GM06990 (cell line): ENCODE measurements at places on chromosomes 12 and 14.
A peak's percentile ranks its signal among the peaks of the same experiment; 100 is the strongest.

DNA sequence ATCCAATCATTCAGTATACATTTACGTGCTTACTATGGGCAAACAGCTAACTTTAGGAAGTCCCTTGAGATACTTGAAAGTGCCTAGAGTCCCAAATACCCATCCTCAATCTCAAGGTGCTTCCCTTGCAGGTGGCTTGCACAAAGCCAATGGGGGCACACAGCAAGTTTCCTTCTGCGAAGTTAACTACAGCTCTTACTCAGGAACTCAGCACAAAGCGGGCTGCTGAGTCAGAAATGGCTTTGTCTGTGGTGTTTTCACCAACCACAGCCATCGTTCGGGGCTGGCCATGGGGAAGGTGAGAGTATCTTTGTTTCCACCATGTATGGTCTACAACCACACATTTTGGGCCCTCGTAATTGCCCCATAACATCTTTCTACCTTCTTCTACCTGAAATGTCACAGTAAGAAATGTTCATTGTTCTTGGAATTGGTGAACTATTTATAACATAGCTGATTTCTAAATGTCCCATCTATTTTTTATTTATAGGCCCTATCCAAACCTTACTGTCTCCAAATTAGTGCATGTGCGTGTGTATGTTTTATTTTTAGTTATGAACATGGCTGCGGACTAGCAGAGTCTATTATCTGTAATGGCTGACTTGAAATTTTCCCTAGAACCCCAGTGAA lies 13.9 kb downstream of the MFAP5 start:
- DNase-seq = peak; percentile 76

DNA sequence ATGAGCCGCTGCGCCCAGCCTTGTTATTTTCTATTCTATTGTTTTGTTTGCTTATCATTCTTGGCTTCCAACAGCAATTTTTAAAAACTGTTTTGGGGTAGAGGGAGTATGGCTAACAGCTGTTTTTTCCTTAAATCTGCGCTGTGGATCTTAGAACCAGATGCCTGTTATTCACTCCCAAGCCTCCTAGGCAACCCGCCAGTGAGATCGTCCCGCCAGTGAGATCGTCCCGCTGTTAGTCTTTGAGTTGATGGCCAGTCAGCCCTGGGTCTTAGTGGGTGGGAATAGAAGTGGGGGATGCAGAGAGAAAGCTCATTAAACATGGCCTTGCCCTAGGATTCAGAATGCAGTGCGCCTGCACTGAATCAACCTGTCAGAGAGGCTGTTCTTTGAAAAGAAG lies 67.3 kb upstream of the BICD1 start:
- DNase-seq = no peak

- no peak for DNase-seq
These were observed 97.1 kb downstream of the SCAF11 start for GRCh38 chr12:45893240-45893639.

GRCh38 chr12:105047308-105047707 lies 37.0 kb downstream of the ALDH1L2 start:
- DNase-seq = no peak

GRCh38 chr14:92252323-92252722 lies 70.6 kb upstream of the SLC24A4 start:
- DNase-seq = no peak

- DNase-seq = no peak
These were observed 110.3 kb upstream of the ETV6 start for GRCh38 chr12:11539156-11539555.

- no peak for DNase-seq
These were observed 36.5 kb downstream of the HIGD1C start for GRCh38 chr12:50988871-50989270.

DNA sequence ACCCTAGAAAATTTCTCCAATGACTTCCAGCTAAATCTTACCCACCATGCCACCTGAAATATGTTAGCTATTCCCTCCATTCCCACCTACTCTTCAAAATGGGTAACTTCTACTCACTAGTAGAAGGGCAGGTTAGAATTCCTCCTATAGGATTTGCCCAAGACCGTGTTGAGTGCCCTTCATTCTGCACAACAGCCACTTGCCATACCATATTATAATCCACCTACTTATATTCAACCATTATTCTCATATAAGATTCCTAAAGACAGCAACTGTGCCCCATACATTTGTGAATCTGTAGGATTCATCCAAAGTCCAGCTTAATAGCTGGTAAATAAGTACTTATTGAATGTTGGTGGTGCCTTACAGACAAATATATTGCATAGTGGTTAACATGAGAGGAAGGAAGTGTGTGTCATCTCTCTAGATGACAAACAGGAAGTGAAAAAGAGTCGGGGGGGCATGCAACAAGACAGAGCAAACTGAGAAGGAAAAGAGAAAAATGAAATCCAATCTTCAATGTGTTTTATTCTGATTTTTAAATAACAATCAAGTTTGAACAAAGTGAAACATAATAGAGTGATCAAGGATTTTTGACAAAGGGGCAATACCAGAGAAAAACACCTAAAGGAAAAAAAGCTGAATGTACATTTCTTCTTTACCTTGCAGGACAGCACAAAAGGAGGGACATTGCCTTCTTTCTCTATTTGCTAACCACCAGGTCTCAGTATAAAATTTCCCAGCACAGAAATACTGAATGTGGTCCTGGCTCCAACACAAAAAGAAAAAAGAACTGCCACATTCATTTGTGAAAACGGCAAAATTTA lies 389.3 kb upstream of the USP15 start:
- no peak for DNase-seq

- peak; percentile 23 for DNase-seq
These were observed 37.4 kb downstream of the GNPTAB start for GRCh38 chr12:101793401-101793800.

- no peak for DNase-seq
These were observed 24.7 kb downstream of the RNF34 start for GRCh38 chr12:121424624-121424975.

DNA sequence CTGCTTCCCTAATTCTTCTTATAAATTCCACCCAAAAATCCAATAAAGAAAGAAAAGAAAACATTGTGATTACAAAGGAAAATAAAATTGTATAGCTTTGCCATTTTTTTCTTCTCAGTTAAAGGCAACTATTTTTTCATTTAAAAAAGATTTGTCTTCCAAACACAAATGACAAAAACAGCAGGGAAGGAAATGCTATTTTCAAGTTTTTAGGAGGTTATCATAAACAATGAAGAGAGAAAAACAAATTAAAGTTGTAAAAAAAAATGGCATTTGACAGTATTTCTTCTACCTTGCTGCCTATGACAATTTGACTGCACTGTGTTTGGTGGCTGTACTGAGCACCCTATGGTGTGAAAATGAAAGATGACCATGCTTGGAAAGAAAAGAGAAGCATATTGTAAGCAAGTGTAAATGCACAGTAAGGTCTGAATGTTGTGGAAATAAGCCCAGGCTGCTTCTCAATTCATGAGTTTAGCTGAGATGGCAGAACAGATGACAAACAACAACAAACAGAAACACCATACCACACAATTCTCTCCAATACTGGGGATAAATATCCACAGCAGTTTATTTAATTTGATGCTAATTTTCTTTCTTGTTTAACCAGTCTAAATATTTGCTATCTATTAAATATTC lies 109.8 kb downstream of the PRKD1 start:
- no peak for DNase-seq

DNA sequence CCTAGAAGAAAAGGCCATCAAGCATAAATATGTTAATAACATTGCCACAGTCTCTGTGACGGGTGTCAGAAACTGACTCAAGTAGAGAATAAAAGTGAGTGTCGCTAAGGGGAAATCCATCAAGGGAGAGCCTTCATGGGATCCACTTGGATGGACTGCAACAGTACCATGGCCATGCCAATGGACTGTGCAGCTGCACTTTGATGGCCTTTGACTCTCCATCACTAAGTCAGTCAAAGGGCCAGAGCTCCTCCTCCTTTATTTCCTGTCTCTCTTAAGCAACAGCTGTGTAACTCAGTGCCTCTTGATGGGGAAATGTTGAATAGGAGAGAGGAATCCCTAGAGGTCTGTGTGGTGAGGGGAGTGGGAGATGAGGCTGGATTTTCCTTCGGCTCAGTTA lies 335.2 kb downstream of the BMP4 start:
- DNase-seq = no peak

- DNase-seq = no peak
These were observed 24.5 kb downstream of the MOK start for GRCh38 chr14:102280376-102280962.

GRCh38 chr12:13253966-13254760 lies 57.6 kb downstream of the EMP1 start:
- no peak for DNase-seq

DNA sequence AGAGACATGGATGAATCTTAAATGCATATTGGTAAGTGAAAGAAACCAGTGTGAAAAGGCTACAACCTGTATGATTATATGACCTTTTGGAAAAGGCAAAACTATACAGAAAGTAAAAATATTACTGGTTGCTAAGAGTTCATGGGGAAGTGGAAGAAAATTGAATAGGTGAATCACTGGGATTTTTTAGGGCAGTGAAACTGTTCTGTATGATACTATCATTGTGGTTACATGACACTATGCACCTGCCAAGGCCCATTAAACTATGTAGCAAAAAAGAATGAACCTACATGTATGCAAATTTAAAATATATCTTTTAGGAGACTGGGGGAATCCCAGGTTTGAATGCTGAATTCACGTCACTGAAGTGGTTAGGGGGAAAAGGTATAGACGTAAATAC lies 12.6 kb upstream of the OR8S1 start:
- DNase-seq = peak; percentile 51

GRCh38 chr12:93061473-93062419 lies 132.7 kb upstream of the EEA1 start:
- no peak for DNase-seq

DNA sequence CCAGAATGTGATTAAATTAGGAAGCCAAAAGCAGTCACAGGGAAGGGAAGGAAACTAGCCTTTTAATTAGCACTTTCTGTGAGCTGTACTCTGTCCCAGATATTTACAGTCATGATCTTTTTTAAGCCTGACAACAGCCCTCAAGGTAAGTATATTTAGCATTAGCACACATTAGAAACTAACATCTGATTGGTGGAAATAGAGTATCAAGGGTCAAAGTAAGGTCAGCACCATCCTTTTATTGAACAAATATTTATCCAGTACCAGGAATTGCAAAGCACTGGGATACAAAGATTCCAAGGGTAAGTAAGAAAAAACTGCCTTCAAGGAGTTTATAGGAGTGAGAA lies 28.2 kb downstream of the RPGRIP1 start:
- no peak for DNase-seq

- DNase-seq = no peak
These were observed 144.6 kb downstream of the TTC7B start for GRCh38 chr14:90671382-90672234.

DNA sequence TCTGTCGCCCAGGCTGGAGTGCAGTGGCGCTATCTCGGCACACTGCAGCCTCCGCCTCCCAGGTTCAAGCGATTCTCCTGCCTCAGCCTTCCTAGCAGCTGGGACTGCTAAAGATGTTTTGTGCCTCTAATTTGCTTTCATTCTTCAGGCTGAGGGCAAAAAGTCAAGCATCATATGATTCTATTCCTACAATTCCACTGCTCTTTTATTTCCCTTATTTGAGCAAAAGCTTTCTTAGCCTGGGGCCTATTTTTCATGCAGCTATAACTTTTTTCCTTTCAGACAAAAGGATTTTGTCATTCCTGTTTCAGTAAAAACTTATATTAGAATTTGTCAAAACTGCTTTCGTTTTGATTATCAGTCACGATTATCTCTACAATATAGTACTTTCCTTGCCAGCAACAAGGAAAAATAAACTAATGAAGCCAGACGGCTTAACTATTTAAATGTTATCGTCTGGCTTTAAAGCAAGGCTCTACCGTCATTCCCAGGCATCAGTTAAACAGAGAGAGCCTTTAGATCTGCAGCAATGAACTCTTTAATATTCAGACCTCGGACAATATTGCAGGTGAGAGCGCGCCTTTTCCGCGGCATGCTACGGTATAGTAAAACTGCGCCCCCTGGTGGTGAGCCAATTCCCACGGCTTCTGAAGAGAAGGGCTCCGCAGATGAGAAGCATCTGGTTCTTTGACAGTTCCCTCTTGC lies 1.4 kb upstream of the SLC2A13 start:
- DNase-seq = peak; percentile 21

DNA sequence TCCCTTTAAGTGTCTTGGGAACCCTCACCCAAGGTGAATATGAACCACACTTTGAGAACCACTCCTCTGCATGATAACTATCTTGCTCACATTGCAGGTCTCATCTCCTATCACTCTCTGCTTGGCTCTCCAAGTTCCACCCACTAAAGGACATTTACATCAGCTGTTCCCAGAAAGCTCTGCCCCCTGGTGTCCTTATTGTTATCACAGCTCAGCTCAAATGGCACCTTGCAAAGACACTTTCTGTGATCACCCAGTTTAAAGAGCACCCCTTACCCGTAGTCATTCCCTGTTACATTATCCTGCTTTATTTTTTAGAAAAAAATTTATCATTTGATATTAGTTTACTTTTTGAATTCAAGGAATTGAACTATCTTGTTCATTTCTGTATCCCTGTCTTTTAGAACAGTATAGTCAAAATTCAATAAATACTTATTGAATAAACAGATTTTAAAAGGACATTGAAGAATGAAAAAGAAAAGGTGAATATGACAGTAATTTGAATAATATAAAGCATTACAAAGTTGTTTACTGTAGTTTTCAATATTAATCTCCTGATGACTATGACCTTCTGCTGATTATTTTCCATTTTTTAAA lies 20.5 kb upstream of the GUCY2C start:
- DNase-seq = peak; percentile 26

DNA sequence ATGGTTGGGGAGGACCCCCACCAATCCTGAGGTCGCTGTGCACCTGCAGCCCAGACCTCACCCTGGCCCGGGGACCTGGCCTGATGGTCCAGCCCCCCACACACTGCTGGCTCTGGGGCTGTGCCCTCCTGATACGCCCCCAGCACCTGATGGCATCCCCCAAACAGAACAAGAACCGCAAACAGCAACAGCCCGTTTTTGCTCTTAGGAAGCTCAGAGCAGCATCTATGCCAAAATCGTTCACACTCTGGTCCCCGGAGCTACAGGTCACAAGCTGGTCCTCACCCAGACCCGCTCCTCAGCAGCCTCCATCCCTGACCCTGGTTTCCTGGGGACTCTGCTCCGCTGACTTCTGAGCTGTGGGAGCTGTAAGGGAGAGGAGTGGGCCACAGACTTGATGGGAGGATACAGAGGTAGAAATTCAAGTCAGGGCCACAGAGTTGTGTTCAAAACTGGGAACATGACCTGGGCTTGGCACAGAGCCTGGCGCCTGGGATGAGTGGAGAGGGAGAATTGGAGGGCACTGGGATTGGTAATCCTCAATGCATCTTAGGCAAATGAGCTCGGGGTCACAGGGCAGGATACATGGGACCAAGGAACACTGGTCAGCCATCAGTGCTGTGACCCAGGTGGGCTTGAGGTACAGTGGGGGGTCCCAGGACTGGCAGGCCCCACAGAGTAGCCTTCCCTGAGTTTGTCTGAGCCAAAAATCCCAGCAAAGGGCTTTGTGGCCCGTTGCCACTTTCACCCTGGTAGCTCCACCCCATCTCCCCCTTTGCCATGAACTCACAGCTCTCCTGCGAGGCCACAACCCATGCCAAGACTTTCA lies 170.9 kb upstream of the RTL1 start:
- DNase-seq = no peak

- no peak for DNase-seq
These were observed 17.8 kb downstream of the NELL2 start for GRCh38 chr12:44858226-44858855.
